ENCODE measurements at places on chromosomes 16 and 17.

GRCh38 chr17:31787857-31788570, 71.0 kb downstream of the COPRS start:
- DNase-seq: no peak

DNA sequence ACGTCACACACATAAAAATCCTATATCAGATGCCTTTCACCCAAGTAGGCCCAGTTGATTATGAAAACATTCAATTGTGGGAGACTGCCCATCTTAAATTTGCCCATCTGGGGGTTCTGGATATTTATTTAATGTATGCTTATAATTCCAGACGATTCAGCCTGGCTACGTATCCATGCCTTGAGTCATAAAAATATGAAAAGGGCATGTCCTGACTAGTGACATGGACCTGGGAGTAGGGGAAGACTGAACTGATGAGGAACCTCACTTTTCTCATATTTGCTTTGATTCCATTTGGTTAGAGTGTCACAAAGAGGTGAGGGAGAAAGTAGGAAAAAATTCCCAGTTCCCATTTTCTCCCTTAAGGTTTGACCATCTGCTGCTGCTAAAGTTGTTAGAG, 122.5 kb upstream of the GNAO1 start:
- DNase-seq: no peak

- DNase-seq: no peak
Measured at GRCh38 chr17:45312477-45313420, 4.1 kb downstream of the MAP3K14 start.

GRCh38 chr17:43814714-43815113, 18.2 kb downstream of the MPP3 start:
- no peak for DNase-seq

- no peak for DNase-seq
Measured at GRCh38 chr16:56860226-56861020, 4.6 kb upstream of the SLC12A3 start.

GRCh38 chr17:13931800-13932460, 137.4 kb upstream of the COX10 start:
- DNase-seq: no peak

DNA sequence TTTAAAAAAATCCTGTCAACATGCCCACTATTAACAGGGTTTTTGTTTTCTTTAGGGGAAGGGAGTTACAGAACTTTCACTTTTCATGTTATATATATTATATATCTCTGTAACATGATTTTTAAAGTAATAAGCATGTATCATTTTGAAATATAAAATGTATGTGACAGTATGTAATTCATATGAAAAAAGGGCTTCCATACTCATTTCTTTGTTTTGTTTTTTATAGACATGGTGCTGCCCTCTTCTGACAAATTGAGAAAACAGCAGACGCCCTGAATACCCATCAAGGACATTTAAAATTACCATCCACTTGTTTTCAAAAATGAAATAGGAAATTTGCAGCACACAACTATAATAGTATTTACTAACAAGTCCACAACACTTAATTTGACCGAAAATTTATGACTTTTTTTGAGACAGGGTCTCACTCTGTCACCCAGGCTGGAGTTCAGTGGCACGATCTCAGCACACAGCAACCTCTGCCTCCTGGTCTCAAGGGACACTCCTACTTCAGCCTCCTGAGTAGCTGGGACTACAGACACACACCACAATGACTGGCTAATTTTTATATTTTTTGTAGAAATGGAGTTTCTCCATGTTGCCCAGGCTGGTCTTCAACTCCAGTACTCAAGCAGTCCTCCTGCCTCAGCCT, 30.4 kb downstream of the CFDP1 start:
- DNase-seq: no peak

GRCh38 chr17:50593321-50593720, 32.8 kb downstream of the CACNA1G start:
- no peak for DNase-seq

DNA sequence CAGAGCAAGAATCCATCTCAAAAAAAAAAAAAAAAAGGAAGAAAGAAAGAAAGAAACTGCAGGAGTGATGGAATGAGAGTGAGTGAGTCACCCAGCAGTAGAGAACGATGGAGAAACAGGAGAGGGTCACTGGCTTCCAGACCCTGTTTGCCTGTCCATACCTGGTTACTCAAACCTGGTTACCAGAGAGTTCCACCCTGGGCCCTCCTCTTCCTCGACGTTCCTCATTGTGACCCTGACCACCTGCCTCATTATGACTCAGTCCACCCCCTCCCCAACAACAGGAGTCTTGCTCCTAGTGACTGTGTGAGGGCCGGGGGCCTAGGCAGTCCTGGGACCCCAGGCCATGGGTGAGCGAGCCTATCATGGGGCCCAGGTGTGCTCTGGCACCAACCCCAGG, at the start of gene SPEM3:
TSS of gene SPEM3 (plus strand) at position 301 of the 400 bp plus-strand sequence. CDS start at position 347, 46 bp downstream.
- no peak for DNase-seq

DNA sequence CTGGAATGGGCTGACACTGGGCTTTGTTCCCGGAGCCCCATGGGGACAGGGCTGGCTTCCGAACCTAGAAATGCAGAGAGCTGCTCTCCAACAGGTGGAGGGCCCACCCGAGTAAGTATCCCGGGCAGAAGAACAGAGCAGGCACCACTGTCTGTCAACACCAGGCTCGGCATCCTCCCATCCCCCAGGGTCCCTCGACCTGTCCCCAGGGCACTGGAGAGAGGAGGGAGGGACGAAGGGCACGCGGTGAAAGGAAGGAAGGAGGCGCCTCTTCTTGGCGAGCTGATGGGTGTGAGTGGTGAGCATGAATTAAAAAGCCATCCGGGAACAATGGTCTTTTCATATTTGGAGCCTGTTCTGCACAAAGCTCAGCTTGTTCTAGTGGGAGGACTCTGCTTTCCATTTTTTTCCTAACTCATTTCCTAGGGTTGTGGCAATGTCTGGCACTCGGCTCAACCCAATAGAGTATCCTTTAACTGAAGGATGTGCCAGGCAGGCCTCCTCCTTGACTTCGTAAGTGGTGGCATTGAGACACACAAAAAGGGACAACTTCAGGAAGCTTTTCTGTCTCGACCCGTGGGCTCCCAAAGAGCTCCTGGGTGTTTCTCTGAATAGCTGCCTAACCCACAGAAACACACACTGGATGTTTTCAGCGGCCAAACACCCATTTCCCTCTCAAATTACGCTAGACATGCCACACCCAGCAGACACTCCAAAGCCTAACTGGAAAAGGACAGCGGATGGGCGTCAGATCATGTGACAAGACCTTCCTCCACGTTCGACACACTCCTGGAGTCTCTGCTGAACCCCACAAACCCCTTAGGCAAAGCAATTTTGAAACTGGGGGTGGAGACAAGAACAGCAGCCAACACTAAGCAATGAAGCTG, 47.7 kb downstream of the ZFHX3 start:
- DNase-seq: no peak
